ENCODE measurements at places on chromosomes 2 and 18. TPM values are rescaled to one million over a fixed set of nuclear protein-coding genes. Genes with fewer than 3 reads are reported as not detected.

DNA sequence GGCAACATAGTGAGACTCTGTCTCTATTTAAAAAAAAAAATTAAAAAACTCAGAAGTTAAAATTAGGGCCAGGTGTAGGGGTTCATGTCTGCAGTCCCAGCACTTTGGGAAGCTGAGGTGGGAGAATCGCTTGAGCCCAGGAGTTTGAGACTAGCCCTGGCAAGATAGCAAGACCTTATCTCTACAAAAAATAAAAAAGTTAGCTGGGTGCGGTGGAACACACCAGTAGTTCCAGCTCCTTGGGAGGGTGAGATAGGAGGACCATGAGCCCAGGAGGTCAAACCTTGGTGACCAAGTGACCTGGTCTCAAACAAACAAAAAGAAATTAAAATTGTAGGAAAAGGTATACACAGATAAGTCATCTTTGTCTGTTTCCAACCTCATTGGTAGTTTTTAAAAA is 11.3 kb downstream of the TTLL4 start:
- no peak for DNase-seq

GRCh38 chr2:99084256-99084655 is 57.3 kb upstream of the C2orf15 start:
- no peak for DNase-seq

Gene IL1RL1
- total RNA-seq, result not detected

Gene AMER3
- total RNA-seq, result not detected

DNA sequence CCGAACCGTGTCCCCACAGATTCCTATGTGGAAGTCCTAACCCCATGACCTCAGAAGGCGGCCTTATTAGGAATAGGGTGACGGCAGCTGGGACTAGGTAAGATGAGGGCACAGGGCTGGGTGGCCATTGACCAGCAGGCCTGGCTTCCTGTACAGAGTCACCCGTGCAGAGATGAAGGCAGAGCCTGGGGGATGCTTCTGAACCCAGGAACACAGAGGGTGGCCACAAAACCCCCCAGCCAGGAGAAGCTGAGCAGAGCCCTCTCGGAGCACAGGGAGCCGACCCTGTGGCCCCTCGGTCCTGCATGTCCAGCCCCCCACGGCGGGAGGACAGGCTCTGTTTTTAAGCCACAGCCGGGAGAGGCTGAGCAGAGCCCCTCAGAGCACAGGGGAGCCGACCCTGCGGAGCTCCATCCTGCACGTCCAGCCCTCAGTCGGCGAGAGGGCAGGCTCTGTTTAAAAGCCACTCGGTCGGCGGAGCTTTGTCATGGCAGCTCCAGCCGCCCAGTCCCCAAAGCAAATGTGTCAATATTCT is 2.7 kb downstream of the PDCD1 start:
- no peak for DNase-seq

Gene C2orf78
- total RNA-seq, result not detected

DNA sequence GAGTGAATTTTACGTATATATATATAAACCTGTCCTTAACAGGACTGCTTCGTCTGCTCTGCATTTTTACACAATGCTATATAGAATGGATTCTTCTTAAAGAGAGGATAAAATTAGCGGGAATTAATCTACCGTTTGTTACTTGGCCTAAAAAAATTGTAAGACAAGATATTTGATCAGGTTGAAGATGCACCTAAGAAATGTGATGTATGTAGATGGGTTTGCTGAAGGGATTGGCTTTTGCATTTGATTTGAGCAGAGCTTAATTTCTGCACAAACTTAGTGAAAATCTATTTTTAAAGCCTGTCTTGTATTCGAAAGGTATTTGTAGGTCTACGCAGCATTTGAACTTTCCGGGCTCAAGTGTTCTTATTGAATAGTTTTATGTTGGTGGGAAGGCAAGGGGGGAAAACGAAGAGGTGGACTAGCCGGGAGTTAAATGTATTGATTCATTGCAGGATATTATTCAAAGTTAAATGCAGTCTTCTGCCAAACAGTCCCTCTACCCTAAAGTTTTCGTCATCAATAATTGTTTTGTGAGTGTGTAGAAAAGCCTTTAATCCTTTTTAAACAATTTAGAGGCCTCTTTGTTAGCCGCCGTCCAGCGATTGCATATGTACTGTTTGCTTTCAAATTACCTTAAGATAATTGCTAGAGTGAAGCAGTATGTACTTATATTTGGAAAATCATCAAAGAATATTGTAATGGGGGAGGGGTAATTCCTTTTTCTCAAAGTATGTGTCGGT is 1.2 kb downstream of the PPP1CB start:
- no peak for DNase-seq

GRCh38 chr2:172100935-172101820 is 1.5 kb downstream of the DLX2 start:
- DNase-seq, result no peak

Gene SPC25
- total RNA-seq, result 0.18 TPM

Gene FBLN7
- total RNA-seq, result 0.71 TPM

- DNase-seq, result no peak
Observed at GRCh38 chr2:187263675-187264560, 184.1 kb downstream of the CALCRL start.

Gene TEKT4
- not detected for total RNA-seq

Gene ETAA1
- 11.7 TPM for total RNA-seq

GRCh38 chr2:189542145-189542882 is 38.3 kb downstream of the SLC40A1 start:
- DNase-seq, result no peak

DNA sequence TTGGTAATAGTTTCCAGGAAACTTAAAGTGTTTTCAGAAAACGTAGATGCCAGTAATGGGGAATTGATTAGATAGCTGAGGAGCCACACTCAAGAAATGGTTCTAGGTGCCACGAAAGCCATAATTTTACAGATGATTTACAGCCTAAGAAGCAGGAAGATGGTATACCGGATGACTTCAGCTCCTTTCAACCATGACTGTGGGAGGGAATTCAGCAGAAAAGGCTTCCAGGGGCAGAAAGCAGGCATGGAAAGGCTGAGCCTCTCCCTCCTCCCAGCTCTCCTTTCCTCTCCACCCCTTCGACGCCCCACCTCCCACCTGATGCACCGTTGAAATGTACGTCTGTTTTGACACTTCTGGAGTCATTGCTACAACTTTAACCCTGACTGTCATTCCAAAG is 68.6 kb upstream of the SMIM21 start:
- no peak for DNase-seq

DNA sequence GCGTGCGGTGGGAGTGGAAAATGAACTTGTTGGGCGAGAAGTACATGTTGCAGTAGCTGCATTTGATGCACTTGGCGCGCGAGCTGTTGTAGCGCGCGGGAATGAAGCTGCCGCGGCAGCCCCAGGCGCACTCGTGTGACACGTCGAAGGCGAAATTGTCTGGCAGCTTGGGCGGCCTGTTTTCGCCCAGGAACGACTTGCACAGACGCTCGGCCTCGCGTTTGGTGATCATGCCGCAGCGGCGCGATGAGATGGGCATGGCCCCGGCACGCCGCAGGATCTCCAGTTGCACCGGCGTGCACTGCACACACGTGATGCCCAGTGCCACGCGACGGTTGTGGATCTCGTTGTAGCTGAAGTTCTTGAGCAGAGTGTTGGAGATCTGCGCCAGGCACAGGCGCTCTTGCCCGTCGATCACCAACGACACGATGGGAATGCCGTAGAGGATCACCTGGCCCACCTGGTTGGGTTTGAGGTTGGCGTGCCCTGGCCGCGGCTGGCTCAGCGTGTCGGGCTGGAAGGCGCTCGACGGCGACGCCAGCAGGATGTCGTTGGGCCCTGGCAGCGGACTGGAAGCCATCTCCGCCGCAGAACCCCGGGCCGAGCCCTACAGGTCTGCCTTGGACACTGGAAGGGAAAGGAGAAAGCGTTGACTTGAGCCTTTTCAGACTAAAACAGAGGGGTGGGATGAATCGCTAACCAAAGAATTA is 2.7 kb downstream of the SKOR2 start:
- DNase-seq, result no peak

Gene RASGRP3
- total RNA-seq, result 205 TPM

GRCh38 chr2:26745609-26746327 is 18.3 kb upstream of the SLC35F6 start:
- DNase-seq, result peak; percentile 54

Gene UGT1A10
- total RNA-seq, result not detected

DNA sequence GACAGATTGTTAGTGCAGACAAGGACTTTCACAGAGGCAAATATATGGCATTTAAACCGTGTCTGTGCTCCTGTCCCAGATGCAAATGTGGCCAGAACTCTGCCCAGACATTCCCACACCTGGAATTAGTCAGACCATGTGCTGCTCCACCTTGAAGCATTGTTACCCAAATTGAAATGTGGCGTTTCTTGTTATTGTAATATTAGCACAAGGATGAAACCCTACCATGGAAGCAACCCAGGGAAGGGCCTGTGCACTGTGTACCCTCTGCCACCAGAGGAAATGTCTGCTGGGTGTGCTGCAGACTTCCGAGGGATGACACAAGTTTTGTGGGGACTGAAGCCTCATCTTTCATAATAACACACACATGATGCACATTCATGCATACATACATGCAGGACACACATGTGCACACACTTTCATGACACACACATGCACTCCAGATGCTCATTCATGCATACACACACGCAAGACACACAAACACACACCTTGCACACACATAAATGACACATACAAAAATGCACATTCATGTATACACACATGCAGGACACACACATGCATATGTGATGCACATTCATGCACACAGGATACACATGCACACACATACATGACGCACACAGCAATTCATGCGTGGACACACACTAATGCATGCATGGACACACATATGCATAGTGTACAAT is 133.2 kb upstream of the SNTG2 start:
- DNase-seq, result no peak

GRCh38 chr2:238456970-238457926 is 30.5 kb downstream of the ASB1 start:
- DNase-seq, result no peak

DNA sequence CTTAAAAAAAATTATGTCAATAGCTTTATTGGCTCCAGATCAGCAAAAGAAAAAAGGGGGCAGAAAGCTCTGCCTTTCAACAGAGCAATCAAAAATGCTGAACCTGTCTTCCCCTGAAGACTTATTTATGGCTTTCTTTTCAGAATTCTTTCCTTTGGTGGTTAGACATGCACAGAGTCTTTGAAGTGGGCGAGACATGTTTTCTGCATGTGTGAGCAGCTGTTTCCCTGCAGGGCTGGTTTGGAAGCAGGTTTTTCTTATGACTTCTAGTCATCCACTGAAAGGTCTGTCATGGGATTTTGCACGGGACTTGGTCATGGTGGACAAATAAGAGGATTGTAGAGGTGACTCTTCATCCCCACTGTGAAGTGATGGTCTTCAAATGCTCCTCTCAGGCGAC is 160.3 kb downstream of the VAPA start:
- no peak for DNase-seq

Gene DYSF
- total RNA-seq, result 0.13 TPM

- DNase-seq, result no peak
Observed at GRCh38 chr2:32360416-32360815, 3.6 kb downstream of the BIRC6 start.

DNA sequence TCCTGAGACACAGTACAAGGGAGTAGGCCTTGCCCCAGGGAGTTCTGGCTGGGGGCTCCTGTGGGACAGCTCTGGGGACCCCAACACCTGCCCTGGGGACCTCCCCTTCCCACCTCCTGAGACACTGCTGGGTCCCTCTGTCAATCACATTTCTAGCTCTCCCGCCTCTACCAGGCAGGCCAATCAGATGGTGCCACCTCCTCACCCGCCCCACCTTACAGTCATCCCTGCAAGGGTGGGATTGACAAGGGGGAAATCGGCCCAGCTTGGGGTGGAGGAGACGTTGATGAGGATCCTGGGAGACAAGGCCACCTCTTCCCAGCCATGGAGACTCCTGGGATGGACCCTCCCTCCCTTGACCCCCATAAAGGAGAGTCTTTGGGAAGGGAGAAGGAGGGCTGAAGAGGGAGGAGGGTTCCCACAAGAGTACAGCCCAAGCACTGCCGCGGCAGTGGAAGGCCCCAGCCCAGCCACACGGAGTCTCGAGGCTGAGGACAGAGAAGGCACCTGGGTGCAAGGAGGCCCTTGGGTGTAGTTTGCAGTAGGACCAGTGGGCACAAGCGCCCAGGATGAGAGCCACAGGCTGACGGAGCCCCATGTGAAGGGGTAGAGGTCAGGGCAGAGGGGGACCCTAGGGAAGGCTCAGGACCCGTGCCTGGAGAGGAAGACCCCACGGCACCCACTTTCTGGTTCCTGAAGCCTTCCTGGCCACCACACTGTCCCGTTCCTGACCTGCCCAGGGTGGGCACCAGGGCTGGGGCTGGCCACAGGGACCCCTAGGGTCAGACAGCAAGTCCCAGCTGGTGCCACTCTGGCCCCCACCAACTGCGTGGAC is 109.9 kb upstream of the OTOS start:
- DNase-seq, result no peak

Gene NGEF
- not detected for total RNA-seq

DNA sequence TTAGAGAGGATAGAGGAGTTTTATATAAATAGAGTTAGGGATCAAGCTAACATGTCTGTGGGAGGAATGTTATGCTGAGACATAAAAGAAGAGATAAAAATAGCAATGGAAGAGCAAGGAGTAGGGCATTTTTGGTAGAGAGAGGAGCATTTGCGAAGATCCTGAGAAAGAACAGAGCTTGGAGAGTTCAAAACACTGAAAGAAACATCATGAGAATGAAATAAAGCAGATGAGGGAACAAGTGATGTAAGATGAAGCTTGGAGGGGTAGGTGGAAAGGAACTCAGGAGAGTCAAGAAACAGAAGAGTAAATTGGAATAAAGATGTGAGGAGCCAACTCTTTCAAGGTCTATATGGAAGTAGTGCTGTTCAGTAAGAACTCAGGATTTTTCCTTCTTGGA is 308.6 kb downstream of the PARD3B start:
- no peak for DNase-seq

DNA sequence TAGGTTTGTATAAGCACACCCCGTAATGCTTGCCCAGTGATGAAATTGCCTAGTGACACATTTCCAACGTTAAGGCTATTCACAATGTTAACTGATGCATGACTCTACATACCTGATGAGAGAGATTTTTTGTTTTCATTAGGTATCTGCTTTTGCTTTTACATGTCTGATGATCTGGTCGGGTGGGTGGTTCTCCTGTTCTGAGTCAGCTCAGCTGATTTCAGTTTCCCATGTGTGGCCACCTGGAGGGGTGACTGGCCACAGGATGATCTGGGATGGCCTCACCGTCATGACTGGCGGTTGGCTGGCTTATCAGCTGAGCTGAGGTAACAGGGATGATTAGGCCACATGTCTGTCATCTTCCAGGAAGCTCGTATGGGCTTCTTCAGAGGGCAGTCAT is 33.8 kb upstream of the ACYP2 start:
- DNase-seq, result no peak

Gene LDAH
- 31.7 TPM for total RNA-seq

GRCh38 chr2:80057956-80058355 is 246.6 kb downstream of the LRRTM1 start:
- DNase-seq, result no peak

All from activated B cell treated with CpG ODN at 0.5 μM for 24 hours (primary cell).